Neural progenitor cell (in vitro differentiated cells): ENCODE measurements at places on chromosomes 16 and 17. TPM values are rescaled to one million over a fixed set of nuclear protein-coding genes. Genes with fewer than 3 reads are reported as not detected.

CDH11 gene
- 98.5 and 167 TPM in 2 replicates for total RNA-seq

MPP2 gene
- total RNA-seq, result 7.8 and 24.5 TPM in 2 replicates

GNGT2 gene
- not detected in 2 replicates for total RNA-seq

ATP2A3 gene
- total RNA-seq, result 0.65 and 2.8 TPM in 2 replicates

LITAFD gene
- not detected in 2 replicates for total RNA-seq

ZCCHC14 gene
- total RNA-seq, result 10.3 and 11.7 TPM in 2 replicates

C1QTNF1 gene
- 1.4 and 2.6 TPM in 2 replicates for total RNA-seq

GRCh38 chr16:81280393-81280792, 34.4 kb upstream of the GAN start:
- DNase-seq, result no peak

GRCh38 chr16:86479419-86479818, 30.9 kb upstream of the FOXF1 start:
- DNase-seq, result no peak

DNA sequence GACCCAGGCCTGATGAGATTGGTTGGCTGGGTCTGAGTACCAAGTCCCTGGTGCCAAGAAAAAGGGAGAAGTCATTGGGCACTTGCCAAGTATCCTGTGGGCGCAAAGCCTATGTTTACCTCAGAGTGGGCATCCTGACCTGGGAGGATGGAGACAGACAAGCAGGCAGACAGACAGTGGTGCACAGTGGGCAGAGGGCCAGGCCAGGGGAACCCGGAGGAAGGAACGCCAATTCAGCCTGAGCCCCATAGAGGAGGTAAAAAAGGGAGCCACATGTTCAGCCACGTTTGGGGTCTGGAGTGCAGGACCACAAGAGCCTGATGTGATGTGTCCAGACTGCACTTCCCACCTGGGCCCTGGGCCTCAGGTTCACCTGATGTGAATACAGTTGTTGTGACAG, 5.4 kb downstream of the PHKG2 start:
- DNase-seq, result no peak

DNA sequence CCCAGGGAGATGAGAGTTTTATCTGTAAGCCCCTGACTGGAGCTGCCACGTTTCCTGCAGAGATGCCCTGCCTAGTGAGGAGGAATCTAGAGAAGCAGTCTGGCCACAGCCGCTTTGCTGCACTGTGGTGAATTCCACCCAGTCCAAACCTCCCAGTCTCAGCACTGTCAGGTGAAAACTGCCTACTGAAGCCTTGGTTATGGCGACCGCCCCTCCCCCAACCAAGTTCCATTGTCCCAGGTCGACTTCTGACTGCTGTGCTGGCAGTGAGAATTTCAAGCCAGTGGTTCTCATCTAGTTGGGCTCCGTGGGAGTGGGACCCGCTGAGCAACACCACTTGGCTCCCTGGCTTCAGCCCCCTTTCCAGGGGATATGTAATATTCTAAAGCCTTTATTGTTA, 10.2 kb upstream of the LYZL6 start:
- DNase-seq, result peak; percentile 24

DNA sequence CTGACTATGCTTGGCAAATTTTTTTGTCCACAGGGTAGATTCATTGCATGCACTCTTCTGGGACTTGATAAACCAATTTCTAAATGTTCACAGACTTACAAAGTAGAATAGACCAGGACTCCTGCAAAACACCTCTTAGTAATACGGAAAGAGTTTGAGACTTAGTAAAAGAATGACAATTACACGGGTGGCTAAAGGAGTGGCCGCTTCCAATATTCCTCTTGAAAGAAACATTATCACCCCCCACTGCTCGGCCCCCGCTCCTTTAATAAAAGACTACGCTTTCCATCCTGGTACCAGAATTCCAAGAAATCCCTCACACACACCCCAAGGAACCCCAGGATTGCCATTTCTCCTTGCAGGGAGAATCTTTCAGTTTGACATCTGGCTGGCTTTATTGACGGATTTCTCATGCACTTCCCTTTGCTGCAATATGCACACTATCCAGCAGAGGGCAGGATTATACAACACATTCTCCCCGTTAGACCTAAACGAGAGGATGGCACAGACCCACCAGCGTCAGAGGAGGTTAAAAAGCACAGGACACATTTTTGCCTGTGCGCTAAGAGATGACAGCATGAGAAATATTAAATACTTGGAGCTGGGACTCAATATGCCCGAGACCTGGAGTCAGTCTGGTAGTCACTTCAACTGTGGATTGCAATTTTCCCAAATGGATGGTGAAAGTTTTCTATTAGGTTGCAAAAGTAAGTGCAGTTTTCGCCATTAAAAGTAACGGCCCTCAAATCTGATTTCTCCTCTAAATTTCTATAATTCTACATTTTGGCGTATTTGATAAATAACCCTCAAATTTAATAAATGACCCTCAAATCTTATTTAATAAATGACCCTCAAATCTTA, 46.6 kb upstream of the NUDT7 start:
- peak; percentile 82 for DNase-seq

GRCh38 chr17:37702598-37702997, 42.3 kb downstream of the HNF1B start:
- DNase-seq, result no peak

GRCh38 chr17:39213852-39214251, 11.9 kb downstream of the STAC2 start:
- DNase-seq, result no peak

- no peak for DNase-seq
Observed at GRCh38 chr16:74296104-74296431, 546 bp upstream of the PSMD7 start.

- DNase-seq, result no peak
Observed at GRCh38 chr16:59593194-59593661, 859.1 kb upstream of the GOT2 start.

DNA sequence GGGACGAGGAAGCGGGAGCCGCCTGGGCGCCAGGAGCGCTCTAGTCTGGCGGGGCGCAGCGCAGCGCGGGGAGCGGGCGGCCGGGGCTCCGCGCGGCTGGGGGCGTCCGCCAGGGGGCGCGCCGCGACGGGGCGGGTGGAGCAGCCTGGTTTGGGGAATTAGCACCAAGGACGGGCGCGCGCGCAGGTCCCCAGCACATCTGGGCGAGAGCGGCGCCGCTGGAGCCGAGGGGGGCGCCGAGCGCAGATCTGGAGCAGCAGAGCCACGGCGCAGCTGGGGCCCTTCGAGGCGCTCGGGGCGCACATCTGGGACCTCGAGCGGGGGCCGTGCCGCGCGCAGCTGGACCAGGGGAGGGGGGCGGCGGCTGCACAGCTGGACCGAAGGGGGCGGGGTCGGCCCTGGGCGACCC, at the start of gene NXPH3:
TSS of gene NXPH3 (plus strand) at position 193 of the 409 bp plus-strand sequence. CDS start 349 bp downstream, outside the sequence.
- DNase-seq, result peak; percentile 91

- no peak for DNase-seq
Observed at GRCh38 chr17:9991796-9992195, 86.7 kb upstream of the RCVRN start.

- DNase-seq, result no peak
Observed at GRCh38 chr17:3745071-3745470, 21.4 kb downstream of the HASPIN start.

DNA sequence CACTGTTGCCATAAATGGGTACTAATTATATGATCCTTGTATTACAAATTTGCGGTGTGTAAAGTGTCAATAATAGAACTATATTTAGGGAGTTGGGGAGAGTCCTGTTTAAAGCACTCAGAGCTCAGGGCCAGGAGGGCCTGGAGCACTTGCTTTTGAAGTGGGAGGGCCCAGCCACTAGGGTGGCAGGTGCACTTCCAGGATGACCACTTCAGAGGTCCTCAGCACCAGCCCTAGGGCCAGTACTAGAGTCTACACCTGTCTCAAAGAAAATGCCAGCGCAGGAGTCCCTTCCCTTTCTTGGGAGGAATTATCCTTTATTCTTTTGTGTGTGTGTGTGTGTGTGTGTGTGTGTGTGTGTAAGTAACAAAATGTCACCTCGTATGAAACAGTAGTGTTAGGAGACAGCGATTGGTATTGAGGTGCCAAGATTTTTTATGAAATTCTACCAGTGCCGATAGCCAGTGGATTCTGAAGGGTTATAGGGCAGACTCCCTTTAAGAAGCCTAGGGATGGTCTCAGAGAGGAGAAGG, 31.9 kb downstream of the MYO18A start:
- DNase-seq, result peak; percentile 33
